ENCODE measurements at places on chromosomes 11 and 22.
A peak's percentile ranks its signal among the peaks of the same experiment; 100 is the strongest.

DNA sequence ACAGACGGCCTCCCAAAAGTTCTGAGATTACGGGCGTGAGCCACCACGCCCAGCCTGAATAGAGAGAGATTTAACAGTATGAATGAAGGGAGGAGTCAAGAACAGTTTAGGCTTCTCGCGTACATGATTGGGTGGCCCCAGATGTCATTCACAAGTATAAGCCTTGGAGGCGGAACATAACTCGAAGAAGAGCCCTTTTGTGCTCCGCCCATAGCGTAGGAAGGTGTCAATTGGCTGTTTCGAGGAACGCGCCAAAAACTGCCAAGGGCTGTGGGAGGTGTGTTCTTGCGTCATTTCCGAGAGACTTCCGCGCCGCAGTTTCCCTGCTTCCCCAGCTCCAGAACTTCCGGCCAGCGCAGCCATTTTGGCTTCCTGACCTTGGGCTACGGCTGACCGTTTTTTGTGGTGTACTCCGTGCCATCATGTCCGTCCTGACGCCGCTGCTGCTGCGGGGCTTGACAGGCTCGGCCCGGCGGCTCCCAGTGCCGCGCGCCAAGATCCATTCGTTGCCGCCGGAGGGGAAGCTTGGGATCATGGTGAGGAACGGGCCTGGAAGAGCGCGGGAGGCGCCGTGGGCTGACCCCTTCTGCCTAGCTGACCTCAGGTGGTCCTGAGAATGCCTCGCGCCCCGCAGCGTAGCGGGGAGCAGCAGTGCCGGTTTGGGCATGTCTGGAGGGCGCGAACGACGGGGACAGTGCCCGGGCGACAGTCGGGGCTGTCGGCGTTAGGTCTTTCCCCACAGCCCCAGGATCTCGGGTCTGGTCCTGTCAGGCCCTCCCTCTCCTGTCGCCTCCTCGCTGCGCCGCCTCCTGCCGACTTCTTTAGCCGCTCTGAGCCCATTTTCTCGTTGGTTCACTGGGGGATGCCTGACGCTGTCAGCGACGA lies at the start of gene COX8A:
Gene COX8A (plus strand): TSS at position 362 of the 885 bp plus-strand sequence. CDS start 61 bp downstream, at position 423.
- DNase-seq, result peak; percentile 81

GRCh38 chr22:32557444-32557843 lies 82.8 kb downstream of the FBXO7 start:
- no peak for DNase-seq

DNA sequence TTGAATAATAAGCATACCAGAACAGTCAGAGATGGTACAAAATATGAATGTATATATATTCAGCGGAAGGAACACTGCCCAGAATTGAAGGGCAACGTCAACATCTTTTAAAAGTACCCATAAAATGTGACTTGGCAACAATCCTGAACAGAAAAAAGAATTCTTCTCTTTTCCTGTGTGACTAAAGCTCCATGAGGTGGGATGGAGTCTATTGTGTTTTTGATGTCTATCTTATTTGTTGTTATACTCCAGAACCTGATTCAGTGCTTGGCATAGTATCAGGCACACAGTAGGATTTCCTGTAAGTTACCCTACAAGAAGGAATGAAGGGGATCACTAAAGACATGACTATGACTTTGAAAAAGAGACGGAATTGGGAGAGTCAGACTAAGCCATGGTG lies 10.3 kb downstream of the LDLRAD3 start:
- DNase-seq, result no peak

GRCh38 chr11:60485987-60486386 lies 6.6 kb upstream of the MS4A12 start:
- no peak for DNase-seq

DNA sequence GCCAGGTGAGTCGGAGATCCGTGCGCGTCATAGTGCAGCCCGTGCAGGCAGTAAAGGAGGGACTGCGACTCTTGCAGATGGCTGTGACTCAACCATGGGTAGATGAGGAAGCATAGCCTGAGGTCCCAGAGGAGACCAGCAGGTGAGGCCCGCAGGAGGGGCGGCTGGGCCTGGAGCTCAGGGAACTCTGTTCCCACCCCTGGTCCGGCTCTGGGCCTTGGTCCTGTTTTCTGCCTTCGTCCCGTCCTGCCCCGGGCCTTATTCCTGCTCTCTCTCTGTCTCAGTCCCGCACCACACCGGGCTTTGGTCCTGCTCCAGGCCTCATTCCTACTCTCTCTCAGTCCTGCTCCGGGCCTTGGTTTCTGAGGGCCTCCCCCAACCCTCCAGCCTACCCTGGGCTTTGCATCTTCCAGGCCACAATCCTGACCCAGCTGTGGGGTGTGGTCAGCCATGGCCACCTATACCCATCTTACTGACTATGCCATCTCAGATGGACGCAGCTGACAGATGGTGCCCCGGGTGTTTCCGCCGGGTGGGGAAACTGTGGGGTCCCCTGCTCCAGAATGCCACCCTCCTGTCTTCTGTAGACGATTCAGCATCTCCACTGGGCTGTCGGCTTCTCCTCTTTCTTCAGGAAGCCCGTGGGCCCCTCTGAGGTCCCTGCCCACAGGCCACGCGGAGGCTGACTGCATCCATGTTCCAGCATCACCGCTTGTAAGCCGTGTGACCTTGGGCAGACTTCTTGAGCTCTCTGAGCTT lies 1134.1 kb downstream of the BRD1 start:
- no peak for DNase-seq

DNA sequence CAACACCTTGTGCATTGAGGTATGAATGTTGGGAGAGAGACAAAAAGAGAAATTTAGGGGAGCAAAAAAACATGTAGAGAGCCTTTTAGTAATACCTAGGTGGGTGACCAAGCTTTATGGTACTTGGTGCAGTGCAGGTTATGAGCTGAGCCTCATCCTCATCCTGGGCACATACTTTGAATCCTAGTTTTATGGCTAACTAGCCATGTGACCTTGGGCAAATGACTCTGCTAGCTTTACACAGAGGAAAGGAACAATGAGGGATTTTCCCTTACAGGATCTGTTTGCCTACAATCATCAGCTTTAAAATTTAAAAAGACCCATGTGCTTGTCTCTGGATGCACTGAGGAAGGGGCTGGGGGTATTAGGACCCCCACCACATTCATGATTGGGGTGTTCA lies 187.8 kb upstream of the ISX start:
- DNase-seq, result no peak

DNA sequence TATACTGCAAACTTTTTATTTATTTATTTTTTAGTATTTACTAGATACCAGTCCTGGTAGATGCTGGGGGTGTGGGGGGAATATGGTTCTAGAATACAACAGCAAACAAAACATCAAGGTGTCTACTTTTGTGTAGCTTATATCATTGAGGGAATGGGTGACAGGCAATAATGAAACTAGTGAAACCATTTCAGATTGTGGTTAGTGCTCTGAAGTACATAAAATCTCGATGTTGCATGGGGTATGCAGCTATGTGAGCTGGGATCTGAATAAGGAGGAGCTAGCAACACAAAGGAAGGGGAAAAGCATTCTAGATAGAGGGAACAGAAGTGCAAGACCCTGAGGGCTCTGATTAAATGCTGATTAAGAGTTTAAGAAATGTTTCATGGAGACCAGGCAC lies 103.5 kb downstream of the WT1 start:
- DNase-seq, result no peak

- DNase-seq, result no peak
Observed at GRCh38 chr22:42320443-42321416, 50.3 kb upstream of the TCF20 start.

DNA sequence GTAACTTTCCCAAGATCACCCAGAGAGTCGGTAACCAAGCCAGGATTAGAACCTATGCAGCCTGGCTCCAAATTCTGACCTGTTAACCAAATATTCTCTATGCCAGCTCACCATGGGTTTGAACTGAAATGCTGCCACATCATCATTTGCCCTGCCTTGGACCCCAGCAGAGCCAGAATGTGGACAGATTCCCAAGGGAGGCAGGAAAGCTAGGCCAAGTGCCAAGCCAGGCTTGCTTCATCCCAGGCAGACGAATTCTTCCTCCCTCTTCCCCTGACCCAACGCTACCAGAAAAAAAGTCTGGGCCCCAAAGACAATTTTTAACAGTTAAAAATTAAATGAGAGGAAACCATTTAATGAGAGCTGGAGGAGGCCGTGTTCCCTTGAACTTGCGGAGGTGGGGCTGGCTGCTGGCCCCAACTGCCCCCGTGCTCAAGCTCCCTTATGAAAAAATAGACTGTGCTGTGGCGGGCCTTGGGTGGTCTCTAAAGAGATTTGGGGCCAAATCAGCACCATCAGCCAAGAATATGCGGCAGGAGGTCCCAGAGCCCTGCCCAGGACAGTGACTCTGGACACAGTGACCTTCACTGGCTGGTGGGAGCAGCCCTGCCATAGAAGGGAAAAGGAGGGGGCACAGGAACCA lies 184.1 kb upstream of the SYT13 start:
- no peak for DNase-seq

DNA sequence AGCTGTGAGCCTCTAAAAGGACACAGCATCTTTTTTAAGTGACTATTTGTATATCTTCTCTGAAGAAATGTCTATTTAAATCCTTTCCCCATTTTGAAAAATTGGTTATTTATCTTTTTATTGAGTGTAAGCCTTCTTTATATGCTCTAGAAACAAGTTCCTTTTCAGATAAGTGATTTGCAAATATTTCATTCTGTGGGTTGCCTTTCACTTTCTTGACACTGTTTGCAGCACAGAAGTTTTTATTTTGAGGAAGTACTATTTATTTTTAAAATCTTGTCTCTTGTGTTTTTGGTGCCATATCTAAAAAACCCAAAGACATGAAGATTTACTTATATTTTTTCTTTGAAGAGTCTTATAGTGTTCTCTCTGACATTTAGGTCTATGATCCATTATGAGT lies 40.1 kb upstream of the LYVE1 start:
- no peak for DNase-seq
